CD4-positive, CD25-positive, alpha-beta regulatory T cell (primary cell): ENCODE measurements at places on chromosomes 7 and 10. TPM values are rescaled to one million over a fixed set of nuclear protein-coding genes. Genes with fewer than 3 reads are reported as not detected.

GRCh38 chr7:120842121-120842621 is 15.8 kb downstream of the TSPAN12 start:
- no peak for DNase-seq
- H3K27me3 ChIP-seq = no peaks in the 10 kb centered on the region
- H3K36me3 ChIP-seq = no peaks in the 10 kb centered on the region
- H3K27ac ChIP-seq = no peak overlapping the region

DNA sequence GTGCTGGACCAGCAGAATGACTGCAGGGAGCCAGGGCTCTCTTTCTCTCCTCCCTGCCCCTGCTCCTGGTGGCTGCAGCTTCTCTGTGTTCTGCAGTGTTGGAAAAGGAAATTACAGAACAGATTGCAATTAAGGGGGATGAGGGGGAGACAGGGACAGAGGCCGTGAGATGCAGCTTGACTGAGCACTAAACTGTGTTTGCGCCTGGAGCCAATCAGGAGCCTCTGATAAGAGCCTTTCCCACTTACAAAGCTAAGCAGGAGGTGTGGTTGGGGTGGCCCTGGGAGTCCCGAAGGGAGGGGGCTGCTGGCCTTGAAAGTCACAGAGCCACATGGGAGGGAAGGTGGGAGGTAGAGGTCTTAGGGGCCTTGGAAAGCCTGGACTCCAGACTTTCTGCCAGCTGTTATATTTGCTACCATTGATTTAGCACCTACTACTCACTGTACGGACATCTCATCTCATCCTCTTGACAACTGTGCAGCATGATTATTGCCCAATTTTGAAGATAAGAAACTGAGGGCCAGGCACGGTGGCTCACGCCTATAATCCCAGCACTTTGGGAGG is 26.7 kb downstream of the TRIM8 start:
- H3K4me3 ChIP-seq = no peak overlapping the region
- no peak for DNase-seq
- peaks cover 33% of the 10 kb centered on the region for H3K4me1 ChIP-seq
- no peaks in the 10 kb centered on the region for H3K27me3 ChIP-seq
- H3K36me3 ChIP-seq = no peaks in the 10 kb centered on the region
- H3K27ac ChIP-seq = no peak overlapping the region

GRCh38 chr7:46534664-46535588 is 613.9 kb upstream of the IGFBP3 start:
- no peak for DNase-seq
- H3K36me3 ChIP-seq = no peaks in the 10 kb centered on the region
- H3K27me3 ChIP-seq = no peaks in the 10 kb centered on the region
- H3K4me3 ChIP-seq = no peak overlapping the region
- H3K4me1 ChIP-seq = no peaks in the 10 kb centered on the region
- no peak overlapping the region for H3K27ac ChIP-seq

RNF148 gene
- polyA plus RNA-seq = not detected
